ENCODE measurements at places on chromosomes 6 and 20.

- DNase-seq, result no peak
Observed at GRCh38 chr20:37190354-37191112, 11.2 kb upstream of the MROH8 start.

DNA sequence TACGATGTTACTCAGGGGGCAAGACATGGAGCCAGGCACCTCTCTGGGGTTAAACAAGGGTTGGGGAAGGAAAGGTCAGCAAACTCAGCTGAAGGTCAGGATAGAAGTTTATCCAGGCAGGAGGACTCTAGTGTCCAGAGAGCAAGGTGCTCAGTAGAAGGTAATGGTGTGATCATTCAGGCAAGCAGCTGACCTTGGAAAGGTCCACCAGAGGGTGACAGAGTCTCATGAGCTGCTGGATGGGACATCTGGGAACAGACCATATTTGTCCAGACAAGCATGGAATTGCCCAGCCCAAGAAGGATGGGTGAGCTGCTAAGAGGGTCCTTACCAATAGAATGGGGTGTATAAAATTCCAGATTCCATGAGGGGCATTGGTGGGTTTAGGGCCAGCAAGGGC is 89.5 kb downstream of the MAP3K7 start:
- DNase-seq, result no peak

DNA sequence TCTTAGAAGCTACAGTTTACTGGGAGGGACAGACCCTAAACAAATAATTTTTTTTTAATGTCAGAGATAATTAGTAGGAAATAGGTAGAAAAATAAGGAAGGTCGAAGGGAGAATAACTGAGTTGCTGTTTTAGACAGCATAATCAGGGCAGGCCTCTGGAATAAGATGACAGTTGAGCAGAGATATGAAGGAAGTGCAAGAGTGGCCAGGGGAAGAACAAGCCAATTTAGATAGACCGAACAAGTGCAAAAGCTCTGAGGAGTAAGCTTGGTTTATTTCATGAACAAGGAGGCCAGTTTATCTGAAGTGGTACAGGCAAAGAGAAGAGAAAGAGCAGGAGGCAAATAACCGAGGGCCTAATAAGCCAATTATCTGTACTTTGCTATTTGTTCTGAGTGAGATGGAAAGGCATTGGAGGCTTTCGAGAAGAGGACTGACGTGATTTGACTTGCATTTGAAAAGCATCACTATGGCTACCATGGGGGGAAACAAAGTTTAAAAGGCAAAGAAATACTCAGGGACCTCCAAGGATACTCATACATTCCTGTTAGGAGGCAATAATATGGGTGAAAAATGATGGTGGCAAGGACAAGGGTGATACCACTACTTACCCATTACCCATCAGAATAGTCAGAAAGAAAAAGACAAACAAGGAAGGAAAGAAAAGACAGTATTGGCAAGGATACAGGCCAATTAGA is 19.7 kb downstream of the PROCR start:
- DNase-seq, result no peak

GRCh38 chr6:168616816-168617765 is 176.1 kb downstream of the SMOC2 start:
- no peak for DNase-seq
